ENCODE measurements at places on chromosomes 2 and 18.

GRCh38 chr18:10930076-10930475, 219.3 kb downstream of the PIEZO2 start:
- no peak for DNase-seq

DNA sequence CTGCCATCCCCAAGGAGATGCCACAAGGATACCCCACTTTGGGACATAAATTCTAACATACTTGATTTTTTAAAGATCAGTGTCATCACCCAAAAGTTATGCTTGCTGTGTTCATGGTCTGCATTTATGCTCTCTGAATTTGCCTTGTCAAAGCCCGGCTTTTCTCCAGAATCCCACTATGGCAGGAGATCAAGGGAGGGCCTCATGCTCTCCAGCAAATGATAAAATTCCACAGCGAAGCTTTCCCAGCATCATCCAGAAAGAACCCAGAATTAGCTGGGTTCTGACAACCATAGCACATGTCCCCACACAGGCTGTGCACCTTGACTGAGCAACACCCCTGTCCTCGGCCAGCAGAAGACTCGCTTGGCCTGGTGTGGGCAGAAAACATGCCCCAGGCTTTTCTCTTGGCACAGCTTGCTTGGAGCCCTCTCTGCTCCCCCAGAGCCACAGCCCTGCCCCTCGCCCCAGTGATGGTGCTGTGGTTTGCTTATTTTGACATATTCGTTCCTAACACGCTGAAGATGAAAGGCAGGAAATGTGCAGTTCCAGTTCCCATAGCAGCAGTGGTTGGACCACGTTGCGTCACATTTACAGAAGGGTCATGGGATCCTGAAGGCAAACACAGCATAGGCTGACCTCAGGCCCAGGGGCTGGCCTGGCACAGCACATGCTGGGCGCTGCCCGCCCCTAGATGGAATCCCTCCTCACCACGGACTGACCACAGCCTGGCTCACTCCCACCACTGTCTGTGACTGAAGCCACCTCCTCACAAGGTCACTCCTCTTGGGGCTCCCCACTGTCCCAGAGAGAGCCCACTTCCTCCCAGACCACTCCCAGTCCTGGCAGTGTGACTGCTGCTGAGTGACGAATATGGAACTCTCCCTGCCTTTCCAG, 14.1 kb upstream of the CHRNA1 start:
- peak; percentile 10 for DNase-seq

DNA sequence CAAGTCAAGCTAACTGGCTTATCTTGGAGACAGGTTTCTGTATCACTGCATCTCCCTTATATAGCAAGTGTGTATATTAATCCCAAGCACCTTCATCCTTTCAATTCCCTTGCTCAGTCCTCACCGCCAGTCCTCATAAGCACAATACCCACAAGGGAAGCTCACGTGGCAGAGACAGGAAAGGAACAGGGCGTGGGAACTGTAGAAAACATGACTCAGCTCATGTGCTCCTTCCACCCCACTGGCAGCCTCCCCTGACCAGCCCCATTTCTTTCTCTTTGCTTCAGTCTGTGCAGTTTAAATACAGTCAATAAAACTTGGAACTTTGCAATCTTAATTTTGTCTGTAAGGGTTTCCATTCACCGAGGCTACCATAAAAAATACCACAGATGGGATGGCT, 36.5 kb upstream of the CDH19 start:
- DNase-seq: no peak

DNA sequence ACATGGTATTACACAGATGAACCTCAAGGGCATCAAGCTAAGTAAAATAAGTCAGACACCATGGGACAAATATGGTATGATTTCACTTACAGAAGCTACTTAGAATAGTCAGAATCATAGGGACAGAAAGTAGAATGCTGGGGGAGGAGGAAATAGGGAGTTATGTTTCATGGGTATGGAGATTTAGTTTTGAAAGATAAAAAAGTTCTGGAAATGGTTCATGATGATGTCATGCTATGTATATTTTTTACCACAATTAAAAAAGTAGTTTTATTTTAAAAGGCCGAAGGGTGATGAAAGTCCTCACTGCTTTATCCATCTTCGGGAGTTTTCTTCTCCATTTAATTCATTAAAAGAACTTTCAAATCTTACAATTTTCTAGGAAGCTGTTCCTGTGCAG, 181.9 kb downstream of the CALCRL start:
- DNase-seq: no peak

GRCh38 chr2:96882230-96882629, 12.3 kb upstream of the SEMA4C start:
- no peak for DNase-seq

- DNase-seq: no peak
Observed at GRCh38 chr2:191218292-191218898, 26.8 kb upstream of the MYO1B start.

- no peak for DNase-seq
Observed at GRCh38 chr18:3016585-3017297, 3.8 kb upstream of the LPIN2 start.

All from DMS153 (cell line).